Activated effector memory CD4-positive, alpha-beta T cell treated with anti-CD3 and anti-CD28 coated beads, Interleukin-2, amount 50 U/mL, for 16 hours (primary cell): ENCODE measurements at places on chromosomes 13 and 19.

DNA sequence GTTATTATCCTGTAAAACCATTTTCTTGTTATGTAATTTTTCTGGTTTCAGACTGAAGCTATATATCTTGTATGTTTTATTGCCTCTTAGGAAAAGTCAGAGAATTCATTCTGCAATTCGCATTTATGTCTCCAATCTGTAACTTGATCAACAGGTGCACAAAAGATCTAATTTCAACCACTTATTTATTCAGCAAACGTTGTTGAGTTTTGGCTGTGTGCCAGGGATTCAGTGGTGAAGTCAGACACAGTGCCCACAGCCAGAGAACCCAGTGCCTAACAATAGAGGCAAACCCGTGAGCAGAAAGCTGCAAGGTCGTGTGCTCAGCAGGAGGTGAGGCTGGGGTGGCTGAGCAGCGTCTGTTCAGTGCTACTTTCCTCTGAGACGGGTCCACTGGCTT, 119.5 kb upstream of the MCF2L start:
- no peak for DNase-seq

GRCh38 chr13:27182844-27183497, 11.4 kb upstream of the USP12 start:
- no peak for DNase-seq

GRCh38 chr13:51781246-51782022, 22.5 kb downstream of the DHRS12 start:
- no peak for DNase-seq

GRCh38 chr19:15296841-15297415, 35.4 kb downstream of the BRD4 start:
- no peak for DNase-seq

DNA sequence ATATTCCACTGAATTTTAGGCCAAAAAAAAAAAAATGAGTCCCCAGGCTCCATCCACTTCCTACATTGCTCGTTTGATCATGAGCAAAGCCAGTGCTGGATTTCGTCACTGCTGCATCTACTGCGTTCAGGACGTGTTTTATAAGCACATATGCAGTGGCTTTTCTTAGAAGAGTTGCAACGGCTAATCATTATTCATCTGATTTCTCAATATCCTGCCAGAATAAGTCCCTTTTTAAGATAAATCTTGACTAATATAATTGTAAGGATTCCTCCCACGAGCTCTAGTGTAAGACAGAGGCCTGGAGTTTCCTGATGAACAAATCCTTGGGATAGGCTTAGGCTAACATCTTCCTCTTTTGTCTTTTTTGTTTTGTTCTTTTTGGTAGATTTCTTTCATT, 19.5 kb downstream of the FAM124A start:
- DNase-seq = no peak

DNA sequence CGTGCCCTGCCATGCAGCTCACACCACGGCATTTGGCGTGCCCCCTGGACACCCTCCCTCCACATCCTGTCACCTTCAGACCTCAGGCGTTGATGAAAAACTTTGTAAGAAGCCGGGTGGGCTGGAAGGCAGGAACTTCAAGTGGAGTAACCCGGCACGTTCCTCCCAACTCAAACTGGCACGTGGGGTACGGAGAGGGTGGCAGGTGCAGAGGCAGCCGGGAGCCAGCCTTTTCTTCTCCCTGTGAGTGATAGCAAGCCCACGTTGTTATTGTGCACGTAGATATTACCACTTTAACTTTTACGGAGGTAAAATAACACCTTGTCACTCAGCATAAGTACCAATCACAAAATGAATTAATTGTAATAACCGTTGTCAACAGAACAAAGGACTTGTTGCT, 198.0 kb downstream of the ZNF536 start:
- DNase-seq = no peak

GRCh38 chr13:42363941-42364612, 92.1 kb downstream of the AKAP11 start:
- no peak for DNase-seq

- no peak for DNase-seq
These were observed 33.3 kb upstream of the SCEL start for GRCh38 chr13:77502104-77502720.

GRCh38 chr13:85640727-85641126, 158.5 kb downstream of the SLITRK6 start:
- no peak for DNase-seq

DNA sequence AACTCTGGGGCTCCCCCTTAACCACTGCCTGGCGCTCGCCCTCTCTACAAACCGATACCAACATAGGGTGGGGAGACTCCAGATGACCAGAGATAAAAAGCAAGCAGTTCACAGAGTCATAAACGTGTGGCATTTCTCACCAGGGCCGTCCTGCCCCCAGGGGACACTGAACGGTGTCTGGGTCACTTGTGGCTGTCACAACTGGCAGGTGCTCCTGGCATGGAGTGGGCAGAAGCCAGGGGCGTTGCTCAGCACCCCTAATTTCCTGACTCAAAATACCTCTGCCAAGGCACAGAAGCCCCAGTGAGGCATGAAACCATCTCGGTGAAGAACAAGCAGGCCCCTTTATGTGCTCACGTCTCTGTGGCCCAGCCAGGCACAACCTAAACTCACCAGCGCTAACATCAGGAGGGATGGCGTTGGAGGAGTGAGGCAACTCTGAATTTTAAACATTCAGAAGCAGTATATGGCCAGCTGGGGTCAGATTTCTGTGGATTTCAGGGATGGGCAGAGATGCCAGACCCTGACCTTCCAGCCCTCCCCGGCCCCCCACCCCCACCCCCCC, 1.8 kb downstream of the PIP5K1C start:
- no peak for DNase-seq

DNA sequence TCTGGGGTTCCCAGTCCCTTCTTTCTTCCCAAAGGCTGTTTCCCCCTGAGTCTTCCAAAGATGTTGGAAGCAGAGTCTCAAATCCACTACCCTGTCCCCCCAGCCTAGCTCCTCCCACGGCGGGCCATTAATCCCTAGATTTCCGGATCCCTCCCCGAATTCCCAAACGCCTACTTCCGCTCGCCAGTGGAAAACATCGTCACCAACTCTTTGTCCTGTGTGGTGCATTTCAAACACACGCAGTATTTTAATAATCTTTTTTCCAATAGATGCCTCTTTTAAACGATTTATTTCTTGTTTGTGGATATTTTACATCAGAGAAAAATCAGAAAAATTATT, 610 bp downstream of the ZNF791 start:
- no peak for DNase-seq

- DNase-seq = no peak
These were observed 117.3 kb downstream of the RAB20 start for GRCh38 chr13:110444226-110444653.
